ENCODE measurements at places on chromosomes 1 and 21. TPM values are rescaled to one million over a fixed set of nuclear protein-coding genes. Genes with fewer than 3 reads are reported as not detected.

- H3K4me1 ChIP-seq = peaks cover 24% of the 10 kb centered on the region
- no peak within 1 kb of the TSS for H3K4me3 ChIP-seq
- H3K27me3 ChIP-seq = peaks cover 11% of the 10 kb centered on the region
- H3K36me3 ChIP-seq = no peaks in the 10 kb centered on the region
Observed at GRCh38 chr1:26317612-26318337, at the start of gene CD52. Gene CD52, plus strand, starts transcription at chr1:26317958. Its CDS starts 60 bp downstream, at chr1:26318018.

Gene PPFIA4
- 4.9 TPM for total RNA-seq

DNA sequence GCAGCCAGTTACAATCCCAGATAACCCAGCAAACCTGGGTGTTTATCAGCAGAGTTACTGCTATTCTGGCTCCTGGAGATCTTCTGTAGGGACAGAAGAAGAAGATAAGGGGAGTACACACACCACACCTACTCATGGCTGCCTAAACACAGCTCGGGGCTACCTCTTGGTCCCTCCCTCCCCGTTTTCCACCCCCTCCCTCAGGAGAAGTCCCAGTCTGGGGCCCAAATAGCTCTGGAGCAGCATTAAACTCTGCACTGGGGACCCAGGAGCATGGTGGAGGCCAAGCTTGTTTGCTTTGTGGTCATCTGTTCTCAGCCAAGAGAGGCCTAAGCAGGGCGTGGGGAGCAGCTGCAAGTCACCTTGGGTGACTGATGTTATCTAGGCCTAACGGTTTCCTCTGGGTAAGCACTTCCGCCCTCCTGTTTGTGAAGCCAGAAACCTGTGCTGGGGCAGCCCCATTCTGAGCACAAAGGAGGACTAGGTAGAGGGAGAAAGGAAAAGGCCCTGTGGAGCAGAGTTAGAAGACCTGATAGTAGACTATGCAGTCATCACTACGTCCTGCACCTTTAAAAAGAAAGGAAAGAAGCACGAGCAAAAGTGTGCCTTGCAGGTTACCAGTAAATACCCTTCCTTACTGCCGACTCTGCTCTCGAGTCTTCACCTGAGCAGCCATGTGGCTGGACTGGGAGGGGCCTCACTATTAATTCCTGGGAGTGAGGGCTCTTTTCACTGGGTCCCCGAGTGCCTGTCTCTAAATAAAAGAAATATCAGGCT is 2.0 kb upstream of the RCSD1 start:
- H3K27me3 ChIP-seq = peaks cover 59% of the 10 kb centered on the region
- peak; percentile 22 for DNase-seq
- no peaks in the 10 kb centered on the region for H3K36me3 ChIP-seq
- peaks cover 6% of the 10 kb centered on the region for H3K4me1 ChIP-seq

Gene CHIA
- total RNA-seq = 1.9 TPM

Gene CYYR1
- 5.2 TPM for total RNA-seq

DNA sequence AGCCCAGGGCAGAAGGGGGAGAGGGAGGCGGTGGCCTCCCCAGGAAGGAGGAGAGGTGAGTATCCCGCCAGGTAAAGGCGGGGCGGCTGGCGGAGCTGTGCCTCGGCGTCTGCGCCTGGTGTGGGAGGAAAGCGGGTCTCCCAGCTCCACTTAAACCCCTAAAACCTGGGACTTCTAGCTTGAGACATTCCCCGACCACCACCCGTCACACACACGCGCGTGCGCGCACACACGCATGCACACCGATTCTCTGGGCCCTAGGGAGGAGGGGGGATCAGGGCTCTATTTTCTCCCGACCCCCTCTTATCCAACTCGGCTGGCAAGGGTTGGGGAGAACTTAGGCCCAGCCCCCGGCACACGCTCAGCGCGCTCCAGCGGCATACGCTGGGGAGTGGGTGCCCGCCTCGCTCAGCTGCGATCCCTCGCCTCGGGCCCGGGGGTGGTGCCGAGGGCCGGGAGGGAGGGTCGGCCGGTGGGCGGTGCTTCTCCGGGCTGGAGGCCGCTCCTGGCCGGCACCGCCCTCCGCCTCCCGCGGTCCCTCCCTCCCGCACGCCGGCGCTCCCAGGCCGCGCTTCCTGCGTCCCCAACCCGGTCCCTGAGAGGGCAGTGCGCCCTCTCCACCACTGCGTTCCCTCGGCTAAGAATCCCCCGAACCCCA is at the start of gene TMEM51:
Gene TMEM51, plus strand, starts transcription at position 564 of the 658 bp plus-strand sequence. CDS start 61,341 bp downstream, outside the sequence.
- H3K27me3 ChIP-seq = peaks cover 14% of the 10 kb centered on the region
- H3K4me3 ChIP-seq = peak within 1 kb of the TSS; percentile 96
- H3K27ac ChIP-seq = peak within 1 kb of the TSS; percentile 95
- H3K36me3 ChIP-seq = peaks cover 3% of the 10 kb centered on the region
- DNase-seq = peak; percentile 87
- peaks cover 45% of the 10 kb centered on the region for H3K4me1 ChIP-seq

Gene GNG12
- total RNA-seq = 17.9 TPM

Gene GRIK3
- 2.3 TPM for total RNA-seq

DNA sequence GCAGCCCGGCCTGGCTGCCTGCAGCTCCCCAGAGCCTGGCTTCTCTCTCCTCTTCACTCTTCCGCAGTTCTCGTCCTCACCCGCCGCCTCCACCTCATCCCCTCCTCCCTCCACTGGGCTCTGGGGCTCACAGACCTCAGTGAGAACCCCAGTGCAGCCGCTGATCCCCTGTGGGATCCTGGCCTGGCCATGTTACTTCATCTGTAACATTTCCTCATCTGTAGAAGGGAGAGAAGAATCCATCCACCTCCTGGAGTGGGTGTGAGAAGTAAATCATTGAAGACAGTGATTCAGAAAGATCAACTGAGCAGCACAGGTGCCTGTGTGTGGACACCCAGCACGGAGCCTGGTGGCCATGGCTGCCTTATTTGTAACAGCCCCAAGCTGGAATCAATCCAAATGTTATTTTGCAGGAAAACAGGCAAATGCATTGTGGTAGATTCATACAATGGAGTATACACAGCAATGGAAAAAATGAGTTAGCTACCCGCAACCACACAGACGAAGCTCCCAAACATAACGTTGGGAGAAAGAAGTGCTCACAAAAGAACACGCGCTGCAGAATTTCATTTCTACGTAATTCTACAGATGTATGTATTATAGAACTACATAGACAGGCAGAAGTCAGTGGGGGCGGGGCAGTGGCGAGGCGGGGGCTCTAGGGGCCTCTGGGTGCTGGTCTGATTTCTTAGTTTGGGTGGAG is 8.7 kb downstream of the LAPTM5 start:
- no peak for DNase-seq
- H3K27ac ChIP-seq = peak overlapping the region; percentile 87
- no peak overlapping the region for H3K4me3 ChIP-seq
- H3K27me3 ChIP-seq = no peaks in the 10 kb centered on the region
- H3K36me3 ChIP-seq = no peaks in the 10 kb centered on the region

Gene HSF2BP
- 1.3 TPM for total RNA-seq

GRCh38 chr1:210697185-210697584 is 368.5 kb downstream of the HHAT start:
- H3K36me3 ChIP-seq = no peaks in the 10 kb centered on the region
- no peak overlapping the region for H3K4me3 ChIP-seq
- no peaks in the 10 kb centered on the region for H3K27me3 ChIP-seq
- H3K27ac ChIP-seq = no peak overlapping the region
- no peak for DNase-seq
- no peaks in the 10 kb centered on the region for H3K4me1 ChIP-seq

DNA sequence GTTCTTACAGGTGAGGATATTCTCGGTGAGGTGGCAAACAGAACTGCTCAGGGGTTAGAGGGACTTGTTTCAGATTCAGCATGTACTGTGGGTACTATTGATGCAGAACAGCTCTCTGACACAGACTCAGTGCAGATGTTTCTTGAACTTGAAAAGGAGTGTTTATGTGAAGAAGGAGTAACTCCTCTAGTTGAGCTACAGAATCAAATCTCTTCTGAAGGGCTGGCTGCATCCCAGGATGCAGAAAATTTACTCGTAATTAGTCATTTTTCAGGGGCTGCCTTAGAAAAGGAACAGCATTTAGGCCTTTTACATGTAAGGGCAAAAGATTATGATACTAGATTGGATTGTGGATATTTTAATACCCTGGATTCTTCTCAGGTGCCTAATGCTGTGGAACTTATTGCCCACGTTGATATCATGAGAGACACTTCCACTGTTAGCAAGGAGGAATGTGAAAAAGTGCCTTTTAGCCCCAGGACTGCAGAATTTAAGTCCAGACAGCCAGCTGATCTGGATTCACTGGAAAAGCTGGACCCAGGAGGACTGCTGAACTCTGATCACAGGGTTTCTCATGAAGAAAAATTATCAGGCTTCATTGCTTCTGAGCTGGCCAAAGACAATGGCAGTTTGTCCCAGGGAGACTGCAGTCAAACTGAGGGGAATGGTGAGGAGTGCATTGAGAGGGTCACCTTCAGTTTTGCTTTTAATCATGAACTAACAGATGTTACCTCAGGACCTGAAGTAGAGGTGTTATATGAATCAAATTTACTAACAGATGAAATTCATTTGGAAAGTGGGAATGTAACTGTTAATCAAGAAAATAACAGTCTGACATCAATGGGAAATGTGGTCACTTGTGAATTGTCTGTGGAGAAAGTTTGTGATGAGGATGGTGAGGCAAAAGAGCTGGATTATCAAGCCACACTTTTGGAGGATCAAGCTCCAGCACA is 79.6 kb upstream of the BMP8A start:
- H3K27ac ChIP-seq = peak overlapping the region; percentile 74
- peaks cover 30% of the 10 kb centered on the region for H3K36me3 ChIP-seq
- H3K4me3 ChIP-seq = peak overlapping the region; percentile 80
- H3K27me3 ChIP-seq = no peaks in the 10 kb centered on the region
- peaks cover 69% of the 10 kb centered on the region for H3K4me1 ChIP-seq

GRCh38 chr1:118588566-118588965 is 399.6 kb downstream of the TBX15 start:
- no peak for DNase-seq
- H3K27ac ChIP-seq = no peak overlapping the region
- no peaks in the 10 kb centered on the region for H3K36me3 ChIP-seq
- no peak overlapping the region for H3K4me3 ChIP-seq

Gene LIPI
- not detected for total RNA-seq

Gene RPL22
- 499 TPM for total RNA-seq

Gene XCL2
- total RNA-seq = not detected

DNA sequence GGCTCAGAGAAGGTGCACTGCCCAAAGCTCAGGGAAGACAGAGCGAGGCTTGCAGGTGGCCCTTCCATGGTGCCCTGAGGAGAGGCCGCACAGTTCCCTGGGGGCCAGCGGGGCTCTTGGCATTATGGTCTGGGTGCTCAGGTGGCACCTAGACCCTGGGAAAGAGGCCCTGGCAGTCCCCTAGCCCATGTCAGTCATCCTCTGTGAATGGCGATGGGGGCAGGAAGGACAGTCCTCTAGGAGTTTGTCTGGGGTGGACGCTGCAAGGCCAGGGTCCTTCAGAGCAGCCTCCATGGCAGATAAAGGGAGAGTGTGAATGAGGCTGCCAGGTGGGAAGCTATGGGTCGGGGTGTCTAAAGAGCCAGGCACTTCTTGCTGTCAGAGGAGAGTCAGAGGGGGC is 345.9 kb upstream of the VAMP3 start:
- H3K4me1 ChIP-seq = peaks cover 11% of the 10 kb centered on the region
- no peaks in the 10 kb centered on the region for H3K36me3 ChIP-seq
- H3K4me3 ChIP-seq = no peak overlapping the region
- no peaks in the 10 kb centered on the region for H3K27me3 ChIP-seq
- no peak for DNase-seq
- H3K27ac ChIP-seq = no peak overlapping the region

Gene TDRD5
- 0.52 TPM for total RNA-seq

DNA sequence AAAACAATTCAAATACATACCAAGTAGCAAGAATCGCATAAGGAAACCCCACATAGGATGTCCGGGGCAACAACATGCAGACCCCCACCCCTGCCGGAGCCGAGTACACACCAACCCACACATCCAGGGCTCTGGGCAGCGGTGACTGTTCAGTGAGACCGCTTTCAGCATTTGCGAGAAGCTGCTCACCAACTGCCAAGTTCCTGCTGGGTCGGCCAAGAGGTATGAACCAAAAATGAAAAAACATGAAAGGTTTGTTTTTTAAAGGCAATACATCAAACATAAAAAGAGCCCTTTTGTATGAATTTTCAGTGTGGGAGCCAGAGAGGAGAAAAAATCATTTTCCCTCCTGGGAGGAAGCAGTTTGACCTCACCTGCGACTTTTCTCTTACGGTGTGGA is 92.3 kb downstream of the SIM2 start:
- no peak overlapping the region for H3K4me3 ChIP-seq
- no peak for DNase-seq
- peaks cover 2% of the 10 kb centered on the region for H3K27me3 ChIP-seq

DNA sequence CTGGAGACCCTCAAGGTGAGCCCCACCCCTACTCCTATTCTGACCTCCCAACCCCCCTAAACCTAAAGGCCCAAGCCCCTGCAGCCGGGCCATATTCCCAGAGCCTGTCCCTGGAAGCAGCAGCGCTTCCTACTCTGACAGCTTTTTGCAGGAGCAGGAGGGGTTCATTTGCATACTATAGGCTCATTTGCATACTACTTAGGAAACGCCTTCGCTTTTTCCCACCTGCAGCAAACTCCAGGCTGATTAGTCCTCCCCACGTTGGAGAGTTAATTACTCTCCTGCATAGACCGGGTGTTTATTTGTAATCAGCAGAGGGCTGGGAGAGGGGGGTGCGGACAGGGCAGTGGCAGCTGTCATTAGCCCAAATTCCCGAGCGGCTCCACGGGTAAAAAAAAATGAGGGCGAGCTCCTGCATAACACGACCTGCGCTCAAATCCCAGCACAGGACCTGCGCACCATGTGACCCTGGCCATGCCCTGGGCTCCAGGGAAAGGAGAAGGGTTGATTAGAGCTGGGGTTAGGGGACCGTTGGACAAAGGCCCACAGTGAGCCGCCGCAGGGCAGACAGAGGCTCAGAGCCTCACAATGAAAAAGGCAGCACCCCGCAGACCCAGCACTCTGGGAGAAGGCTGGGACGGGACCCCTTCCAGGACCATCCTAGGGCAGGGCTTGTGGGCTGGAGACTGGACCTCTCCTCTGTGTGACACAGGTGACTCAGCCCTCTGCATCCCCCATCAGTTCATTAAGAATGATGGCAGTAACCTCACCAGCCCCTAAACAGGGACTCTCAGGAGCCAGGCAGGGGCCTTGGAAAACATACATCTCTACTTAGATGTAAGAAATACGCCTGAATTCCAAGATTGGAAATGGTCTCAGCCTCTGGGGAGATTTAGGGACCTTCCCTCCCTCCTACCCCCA is 9.9 kb upstream of the C1QA start:
- H3K4me1 ChIP-seq = no peaks in the 10 kb centered on the region
- DNase-seq = no peak
- H3K4me3 ChIP-seq = no peak overlapping the region
- no peaks in the 10 kb centered on the region for H3K36me3 ChIP-seq
- H3K27me3 ChIP-seq = peaks cover 85% of the 10 kb centered on the region
- no peak overlapping the region for H3K27ac ChIP-seq

- H3K36me3 ChIP-seq = no peaks in the 10 kb centered on the region
- no peaks in the 10 kb centered on the region for H3K27me3 ChIP-seq
- H3K4me3 ChIP-seq = no peak overlapping the region
- H3K4me1 ChIP-seq = peaks cover 23% of the 10 kb centered on the region
- no peak overlapping the region for H3K27ac ChIP-seq
Observed at GRCh38 chr1:41876576-41877445, 41.9 kb downstream of the HIVEP3 start.

Gene CYP4A22
- total RNA-seq = not detected

- no peaks in the 10 kb centered on the region for H3K4me1 ChIP-seq
- DNase-seq = no peak
- no peaks in the 10 kb centered on the region for H3K36me3 ChIP-seq
- no peak overlapping the region for H3K4me3 ChIP-seq
Observed at GRCh38 chr1:101683561-101683960, 313.2 kb downstream of the OLFM3 start.

Measured in type B pancreatic cell (in vitro differentiated cells).